ENCODE measurements at places on chromosomes 5 and 9. TPM values are rescaled to one million over a fixed set of nuclear protein-coding genes. Genes with fewer than 3 reads are reported as not detected.

The ENTREP1 gene
- not detected for total RNA-seq

The LCN9 gene
- total RNA-seq: not detected

The NTNG2 gene
- 7.9 TPM for total RNA-seq

The UBTD2 gene
- total RNA-seq: 8.7 TPM

The PAX5 gene
- 0.14 TPM for total RNA-seq

GRCh38 chr9:98796364-98797101, at the start of gene ANKS6:
ANKS6 (minus strand) TSS chr9:98796555; CDS start chr9:98796491, 64 bp downstream.
- peaks cover 14% of the 10 kb centered on the region for H3K27me3 ChIP-seq
- peaks cover 14% of the 10 kb centered on the region for H3K4me1 ChIP-seq
- peak within 1 kb of the TSS; percentile 73 for H3K4me3 ChIP-seq

DNA sequence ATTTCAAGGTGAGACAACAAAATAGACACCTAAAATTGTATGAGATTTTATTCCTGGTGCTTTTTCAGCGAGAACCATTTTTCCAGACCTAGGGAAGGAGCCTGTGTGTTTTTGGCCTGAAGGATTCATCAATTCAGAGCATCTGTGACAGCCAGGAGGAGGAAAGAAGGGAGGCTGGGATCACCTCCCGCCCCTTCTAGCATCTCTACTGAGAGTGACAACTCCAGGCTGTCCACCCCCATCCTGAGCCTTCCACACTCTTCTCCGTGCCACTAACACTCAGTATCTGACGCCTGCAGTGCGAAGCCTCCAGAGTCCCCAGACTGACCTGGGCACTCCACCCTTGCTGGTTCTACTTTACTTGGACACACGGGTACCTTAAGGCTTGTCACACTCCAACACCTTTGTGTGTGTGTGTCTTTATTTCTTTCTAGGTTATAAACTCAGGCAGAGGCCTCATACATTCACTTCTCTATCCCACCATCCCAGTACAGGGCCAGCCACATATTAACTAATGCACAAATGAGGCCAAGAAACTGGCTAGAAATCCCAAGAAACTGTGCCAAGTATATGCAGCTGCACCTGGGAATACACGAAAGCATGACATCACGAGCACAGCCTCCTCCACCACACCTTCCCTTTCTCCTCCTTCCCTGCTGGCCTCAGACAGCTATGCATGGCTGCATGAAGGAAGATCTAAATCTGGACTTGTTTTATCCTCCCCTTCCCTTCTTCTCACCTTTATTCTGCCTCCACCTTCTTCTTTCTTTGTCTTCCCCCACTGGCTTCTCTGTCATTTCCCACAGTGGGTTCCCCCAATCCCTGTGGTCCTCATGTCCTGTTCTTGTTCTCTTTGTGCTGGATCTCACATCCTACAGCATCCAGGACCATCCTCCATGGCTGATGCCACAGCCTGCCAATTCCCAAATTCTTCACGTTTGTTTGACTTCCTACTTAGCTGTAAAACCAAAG, 16.0 kb downstream of the S1PR3 start:
- H3K36me3 ChIP-seq: no peaks in the 10 kb centered on the region
- no peak overlapping the region for H3K27ac ChIP-seq
- peaks cover 13% of the 10 kb centered on the region for H3K27me3 ChIP-seq
- no peak overlapping the region for H3K4me3 ChIP-seq

DNA sequence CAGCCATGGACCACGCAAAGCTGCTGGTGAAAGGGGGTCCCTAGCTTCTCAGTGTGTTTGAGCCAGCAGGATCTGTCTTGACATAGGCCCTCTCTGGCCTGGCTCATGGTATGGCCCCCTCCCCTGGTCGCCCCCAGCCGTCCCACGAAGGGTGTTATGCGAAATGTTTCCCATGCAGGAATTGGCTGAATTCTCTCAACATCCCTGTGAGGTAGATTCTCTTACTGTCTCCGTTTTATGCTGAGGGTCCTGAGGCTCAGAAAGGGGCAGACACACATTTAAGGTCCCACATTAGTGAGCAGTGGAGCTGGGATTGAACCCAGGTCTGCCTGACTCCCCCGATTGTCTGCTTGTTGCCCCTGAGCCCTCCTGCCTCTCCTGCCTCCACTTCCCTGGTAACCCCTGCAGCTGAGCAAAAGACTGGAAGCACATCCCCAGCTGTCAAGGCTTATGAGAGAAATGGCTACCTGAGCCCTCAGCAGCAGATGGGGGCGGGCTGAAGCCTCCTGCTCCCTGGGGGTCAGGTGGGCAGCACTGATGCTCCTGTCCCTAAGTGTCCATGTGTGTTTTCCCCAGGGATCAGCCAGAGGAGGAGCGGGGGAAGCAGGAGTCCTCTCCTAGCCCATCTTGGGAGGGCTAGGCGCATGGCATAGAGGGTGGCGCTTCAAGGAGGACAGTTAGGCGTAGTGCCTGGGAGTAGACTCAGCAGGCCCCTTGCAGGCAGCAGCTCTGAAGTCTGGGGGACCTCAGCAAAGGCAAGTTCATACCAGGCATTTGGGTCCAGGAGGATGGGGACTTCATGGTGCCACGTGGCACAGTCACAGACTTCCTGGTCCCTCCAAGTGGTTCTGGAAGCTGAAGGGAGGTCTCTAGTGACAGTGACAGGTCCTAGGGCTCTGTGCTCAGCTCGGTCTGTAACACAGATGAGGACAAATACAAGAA, 49.0 kb upstream of the GARNL3 start:
- no peaks in the 10 kb centered on the region for H3K4me1 ChIP-seq
- no peak for DNase-seq
- H3K36me3 ChIP-seq: no peaks in the 10 kb centered on the region
- no peaks in the 10 kb centered on the region for H3K27me3 ChIP-seq

- no peak for DNase-seq
- peak overlapping the region; percentile 45 for H3K27ac ChIP-seq
- no peak overlapping the region for H3K4me3 ChIP-seq
- H3K4me1 ChIP-seq: peaks cover 17% of the 10 kb centered on the region
- peaks cover 15% of the 10 kb centered on the region for H3K36me3 ChIP-seq
- H3K27me3 ChIP-seq: no peaks in the 10 kb centered on the region
Observed at GRCh38 chr5:77719666-77720363, 56.3 kb downstream of the TBCA start.

DNA sequence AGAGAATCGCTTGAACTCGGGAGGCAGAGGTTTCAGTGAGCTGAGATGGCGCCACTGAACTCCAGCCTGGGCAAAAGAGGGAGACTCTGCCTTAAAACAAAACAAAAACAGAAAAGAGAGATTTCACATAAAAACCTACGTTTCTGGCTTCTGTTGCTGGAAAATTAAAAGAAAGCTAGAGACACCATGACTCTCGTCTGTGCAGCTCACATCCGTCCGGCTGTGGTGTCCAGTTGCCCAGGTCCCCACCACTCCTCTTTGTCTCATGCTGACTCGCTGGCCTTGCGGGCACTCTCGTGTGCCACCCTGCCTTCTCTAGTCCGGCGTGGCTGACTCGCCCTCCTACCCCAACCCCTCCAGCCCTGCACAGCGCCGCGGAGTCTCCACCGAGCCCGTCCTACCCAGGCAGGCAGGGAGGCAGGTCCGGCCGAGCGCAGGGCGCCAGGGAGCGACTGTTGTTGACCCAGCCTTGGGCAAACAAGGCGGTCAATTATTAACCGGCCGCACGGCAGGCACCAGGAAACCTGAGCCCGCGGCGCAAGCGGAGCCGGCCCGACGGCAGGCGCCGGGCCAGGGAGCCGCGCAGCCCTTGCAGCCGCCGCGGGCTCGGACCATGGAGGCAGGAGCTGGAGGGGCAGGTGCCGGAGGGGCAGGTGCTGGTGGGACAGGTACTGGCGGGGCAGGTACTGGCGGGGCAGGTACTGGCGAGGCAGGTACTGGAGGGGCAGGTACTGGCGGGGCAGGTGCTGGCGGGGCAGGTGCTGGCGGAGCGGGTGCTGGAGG, at the start of gene PRRT1B:
PRRT1B (plus strand) TSS at position 521 of the 783 bp plus-strand sequence; CDS start at position 614, 93 bp downstream.
- peaks cover 25% of the 10 kb centered on the region for H3K36me3 ChIP-seq
- H3K27me3 ChIP-seq: peaks cover 55% of the 10 kb centered on the region
- no peak within 1 kb of the TSS for H3K4me3 ChIP-seq
- DNase-seq: no peak

DNA sequence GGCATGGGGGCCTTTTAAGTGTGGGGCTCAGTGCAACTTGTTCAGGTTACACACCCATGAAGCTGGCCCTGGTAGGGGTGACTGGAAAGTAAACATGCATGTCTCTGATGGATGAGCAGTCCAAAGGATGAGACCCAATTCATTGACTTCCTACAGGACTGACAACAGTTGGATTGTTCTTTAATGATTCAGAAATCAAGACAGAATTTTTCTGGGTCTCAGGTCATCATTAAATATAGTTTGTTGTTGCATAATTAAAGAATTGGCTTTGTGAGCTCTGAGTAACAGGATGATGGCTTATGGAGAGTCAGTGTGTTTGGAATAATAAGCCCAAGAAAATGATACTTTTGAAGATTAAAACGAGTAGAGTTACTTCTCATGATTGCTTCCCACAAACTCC, 604.2 kb upstream of the CLINT1 start:
- no peaks in the 10 kb centered on the region for H3K4me1 ChIP-seq
- no peaks in the 10 kb centered on the region for H3K36me3 ChIP-seq
- no peak for DNase-seq
- no peak overlapping the region for H3K27ac ChIP-seq
- no peak overlapping the region for H3K4me3 ChIP-seq
- H3K27me3 ChIP-seq: peaks cover 2% of the 10 kb centered on the region

DNA sequence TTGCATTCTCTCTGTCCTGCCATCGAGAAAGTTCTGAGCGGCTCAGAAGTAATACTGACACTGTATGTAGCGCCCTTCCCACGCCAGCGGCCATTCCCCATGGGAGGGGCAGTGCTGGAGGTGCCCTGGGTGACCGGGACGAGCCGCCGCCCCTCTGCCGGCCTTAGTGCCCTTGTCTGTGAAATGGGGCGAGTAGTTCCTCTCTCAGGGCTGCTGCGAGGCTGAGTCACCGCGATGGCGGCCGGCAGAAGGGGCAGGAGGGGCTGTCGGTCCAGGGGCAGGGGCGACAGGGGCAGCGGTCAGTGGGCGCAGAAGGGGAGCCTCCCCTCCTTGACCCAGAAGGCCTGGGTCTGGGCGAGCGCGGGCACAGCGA, 148.9 kb downstream of the GAPVD1 start:
- no peak overlapping the region for H3K4me3 ChIP-seq
- no peak for DNase-seq
- peaks cover 1% of the 10 kb centered on the region for H3K36me3 ChIP-seq
- peaks cover 22% of the 10 kb centered on the region for H3K27me3 ChIP-seq
